ENCODE measurements at places on chromosomes 7 and 10.

- DNase-seq: no peak
Observed at GRCh38 chr7:102455596-102455995, 9.1 kb downstream of the ALKBH4 start.

- no peak for DNase-seq
Observed at GRCh38 chr10:88617772-88618300, 31.3 kb downstream of the LIPJ start.

- DNase-seq: peak; percentile 50
Observed at GRCh38 chr10:29859521-29860130, 199.8 kb downstream of the JCAD start.

DNA sequence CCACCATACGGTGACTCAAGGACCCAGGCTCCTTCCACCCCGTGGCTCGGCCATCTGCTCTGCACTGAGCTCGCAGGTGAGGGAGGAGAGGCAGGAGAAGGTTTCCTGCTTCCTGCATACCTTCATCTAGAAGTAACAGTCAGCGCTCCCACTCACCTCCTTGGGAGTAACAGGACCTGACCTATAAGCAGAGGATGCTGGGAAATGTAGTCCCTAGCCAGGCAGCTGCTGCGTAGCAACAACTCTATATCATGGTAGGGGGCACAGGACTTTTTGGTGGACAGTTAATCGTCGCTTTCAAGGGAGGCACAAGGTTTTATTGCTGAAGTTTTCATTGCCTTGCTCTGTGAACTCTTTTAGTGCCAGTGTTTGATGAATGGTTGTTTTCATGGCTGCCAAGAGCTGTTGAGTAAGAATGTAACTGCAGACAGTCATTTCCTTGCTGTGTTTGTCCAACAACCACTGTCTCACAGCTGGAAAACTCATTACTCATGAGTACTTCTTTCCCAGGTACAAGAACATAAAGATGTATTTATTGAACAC lies 10.2 kb upstream of the ZFYVE27 start:
- DNase-seq: no peak

DNA sequence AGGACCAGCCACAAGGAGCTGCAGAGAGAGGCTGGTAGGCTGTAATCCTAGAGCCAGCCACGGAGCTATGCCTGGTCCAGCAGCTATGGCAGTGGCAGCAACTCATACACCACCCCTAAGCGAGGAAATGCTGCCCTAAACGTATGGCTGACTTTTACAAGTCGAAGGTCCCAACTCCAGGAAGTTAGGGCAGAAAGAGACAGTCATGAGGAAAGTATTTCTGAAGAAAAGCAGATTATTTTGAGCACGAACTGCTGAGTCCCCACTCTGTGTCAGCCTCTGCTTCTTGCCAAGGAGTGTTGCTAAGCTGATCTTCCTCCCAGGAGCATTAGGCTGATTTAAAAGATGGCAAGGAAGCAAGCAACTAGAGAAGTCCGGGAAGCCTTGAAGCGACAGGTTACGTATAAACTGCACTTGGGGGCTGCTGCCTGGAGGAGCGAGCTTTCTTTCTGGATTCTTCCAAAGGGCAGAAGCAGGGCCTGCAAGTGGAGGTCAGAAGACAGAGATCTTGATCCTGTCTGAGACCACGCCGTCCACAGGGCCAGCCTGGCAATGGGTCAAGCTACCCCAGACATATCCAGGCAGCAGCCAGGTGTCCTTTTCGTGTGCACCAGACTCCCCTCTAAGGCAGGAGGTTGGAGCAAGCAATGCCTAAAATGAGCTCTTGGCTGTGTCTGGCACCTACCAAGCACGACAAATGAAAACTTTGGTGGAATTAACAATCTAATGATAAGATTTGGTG lies 39.4 kb downstream of the PLXNA4 start:
- DNase-seq: no peak

DNA sequence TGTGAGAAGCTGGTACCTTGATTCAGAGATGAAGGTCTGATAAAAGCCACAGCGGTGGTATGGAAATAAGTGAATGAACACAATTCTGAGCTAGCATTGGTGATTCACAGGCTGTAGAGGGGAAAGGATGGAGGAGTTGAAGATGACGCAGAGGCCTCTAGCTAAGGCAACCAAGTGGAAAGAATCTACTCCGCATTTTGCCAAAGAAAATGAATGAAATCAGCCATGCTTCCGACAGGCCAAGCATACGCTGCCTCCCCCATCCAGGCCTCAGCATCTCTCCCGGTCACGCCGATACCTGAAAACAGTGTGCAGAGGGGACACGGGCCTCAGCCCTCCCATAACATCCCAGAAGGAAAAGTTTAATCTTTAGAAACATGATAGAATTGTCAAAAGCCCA lies 124.3 kb upstream of the UNC5B start:
- no peak for DNase-seq
